Thoracic aorta endothelial cell (primary cell): ENCODE measurements at places on chromosomes 2 and 18. TPM values are rescaled to one million over a fixed set of nuclear protein-coding genes. Genes with fewer than 3 reads are reported as not detected.

Gene LYPD6
- 2.9 and 5.4 TPM in 2 replicates for total RNA-seq

Gene RRM2
- 123 and 164 TPM in 2 replicates for total RNA-seq

Gene PNKD
- total RNA-seq = 14.2 and 21.2 TPM in 2 replicates

Gene CD8B2
- total RNA-seq = not detected in 2 replicates

Gene SERPINB2
- total RNA-seq = 28.1 and 37.5 TPM in 2 replicates

Gene MSH6
- 71.1 and 84.1 TPM in 2 replicates for total RNA-seq

Gene RBM45
- total RNA-seq = 19.1 and 21.3 TPM in 2 replicates

Gene NOP58
- 145 and 148 TPM in 2 replicates for total RNA-seq

Gene PFN4
- total RNA-seq = 0.40 and 0.72 TPM in 2 replicates

Gene LRATD1
- total RNA-seq = 0.13 and 0.79 TPM in 2 replicates

Gene STARD6
- not detected in 2 replicates for total RNA-seq

Gene CYP26B1
- 0.53 and 1.1 TPM in 2 replicates for total RNA-seq
